Esophagus (tissue), 2 donors: ENCODE measurements at places on chromosomes 6 and 20. TPM values are rescaled to one million over a fixed set of nuclear protein-coding genes. Genes with fewer than 3 reads are reported as not detected.

The RAD21L1 gene
- not detected for polyA plus RNA-seq

The DHX16 gene
- polyA plus RNA-seq: 19.8 TPM

The CDH4 gene
- 0.02 TPM for polyA plus RNA-seq

The ATG5 gene
- 9.1 TPM for polyA plus RNA-seq

The HTR1E gene
- not detected for polyA plus RNA-seq

The ENPP5 gene
- 0.35 TPM for polyA plus RNA-seq

The PTPN1 gene
- polyA plus RNA-seq: 18.0 TPM

The DDR1 gene
- 102 TPM for polyA plus RNA-seq
